AG08396 (cell line): ENCODE measurements at places on chromosomes 5 and 9.

DNA sequence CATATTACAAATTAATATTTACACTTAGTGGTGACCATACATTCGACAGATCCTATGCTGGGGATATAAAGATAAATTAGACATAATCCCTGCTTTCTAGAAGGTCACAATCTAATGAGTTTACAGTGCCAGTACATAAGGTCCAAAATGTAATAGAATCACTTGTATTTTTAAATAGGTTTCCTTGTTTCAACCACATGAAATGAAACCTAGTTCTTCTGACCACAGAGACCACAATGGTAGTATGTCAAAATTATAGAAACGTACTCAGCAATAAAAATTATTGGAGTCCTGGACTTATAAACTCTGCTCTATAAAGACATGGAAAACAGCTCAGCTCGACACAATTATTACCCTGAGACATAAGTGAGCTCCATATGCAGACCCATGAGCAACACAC lies 444.3 kb downstream of the SPOCK1 start:
- no peak for DNase-seq

DNA sequence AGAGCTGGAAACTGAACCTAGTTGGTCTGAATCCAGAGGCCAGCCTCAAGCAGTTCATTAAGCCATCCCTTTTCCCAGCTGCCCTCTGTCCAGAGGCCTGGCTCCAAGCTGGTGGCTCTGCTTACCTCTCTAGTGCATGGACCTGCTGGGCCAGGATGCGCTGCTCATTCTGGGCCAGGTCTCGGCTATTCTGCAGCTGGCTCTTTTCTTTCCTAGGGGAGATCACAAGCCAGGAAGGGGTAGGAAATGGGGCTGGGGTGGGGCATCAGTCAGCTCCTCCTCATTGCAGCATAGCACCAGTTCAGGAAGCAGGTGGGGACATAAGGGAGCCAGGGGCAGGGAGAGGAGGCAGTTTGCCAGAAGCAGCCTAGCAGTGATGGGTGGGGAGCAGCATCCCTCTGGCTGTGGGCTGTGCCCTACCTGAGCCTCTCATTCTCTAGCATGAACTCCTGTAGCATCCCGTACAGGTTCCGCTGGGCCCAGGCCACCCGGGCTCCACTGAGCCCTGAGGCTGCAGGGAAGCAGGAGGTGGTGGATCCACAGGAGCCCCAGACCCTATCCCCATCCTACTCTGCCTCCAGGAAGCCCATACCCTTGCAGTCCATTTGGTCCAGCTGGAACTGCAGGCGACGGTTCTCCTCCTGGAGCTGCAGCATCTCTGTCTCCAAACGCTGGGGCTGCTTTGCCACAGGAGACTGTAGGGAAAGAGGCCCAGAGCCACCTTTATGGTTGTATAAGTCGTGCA lies 5.2 kb downstream of the KIF12 start:
- no peak for DNase-seq

DNA sequence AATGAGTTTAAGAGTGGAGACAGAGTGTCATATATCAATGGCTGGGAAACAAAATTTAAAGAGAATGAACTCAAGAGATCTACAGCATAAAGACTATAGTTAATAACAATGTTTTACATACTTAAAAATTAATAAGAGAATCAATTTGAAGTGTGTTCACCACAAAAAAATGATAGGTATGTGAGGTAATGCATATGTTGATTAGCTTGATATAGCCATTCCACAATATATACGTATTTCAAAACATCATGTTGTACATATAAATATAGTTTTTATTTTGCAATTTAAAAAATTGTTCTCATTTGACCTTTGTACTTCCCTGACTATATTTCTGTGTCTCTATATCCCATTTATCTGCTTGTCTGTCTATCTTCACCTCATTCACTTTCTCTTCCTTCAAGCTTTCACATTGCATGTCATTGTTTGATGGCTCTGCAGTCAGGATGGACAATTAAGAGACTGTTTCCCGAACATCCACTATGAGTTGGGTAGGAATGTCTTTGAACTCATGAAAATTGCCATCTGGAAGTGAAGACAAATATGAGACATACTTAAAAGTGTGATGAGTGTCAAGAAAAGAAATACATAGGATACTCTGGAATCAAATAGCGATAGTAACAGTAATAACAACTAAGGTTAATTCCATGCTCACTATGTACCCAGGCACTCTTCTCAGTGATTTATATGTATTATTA lies 359.9 kb upstream of the ACTBL2 start:
- DNase-seq: no peak

GRCh38 chr9:462121-462520 lies 247.5 kb downstream of the DOCK8 start:
- DNase-seq: no peak

- DNase-seq: no peak
Measured at GRCh38 chr9:126205265-126205664, 121.4 kb upstream of the MVB12B start.

GRCh38 chr5:149265597-149265996 lies 6.1 kb upstream of the AFAP1L1 start:
- peak; percentile 56 for DNase-seq

GRCh38 chr5:57592236-57592635 lies 109.6 kb upstream of the ACTBL2 start:
- DNase-seq: no peak
